ENCODE measurements at places on chromosomes 7 and 10.

DNA sequence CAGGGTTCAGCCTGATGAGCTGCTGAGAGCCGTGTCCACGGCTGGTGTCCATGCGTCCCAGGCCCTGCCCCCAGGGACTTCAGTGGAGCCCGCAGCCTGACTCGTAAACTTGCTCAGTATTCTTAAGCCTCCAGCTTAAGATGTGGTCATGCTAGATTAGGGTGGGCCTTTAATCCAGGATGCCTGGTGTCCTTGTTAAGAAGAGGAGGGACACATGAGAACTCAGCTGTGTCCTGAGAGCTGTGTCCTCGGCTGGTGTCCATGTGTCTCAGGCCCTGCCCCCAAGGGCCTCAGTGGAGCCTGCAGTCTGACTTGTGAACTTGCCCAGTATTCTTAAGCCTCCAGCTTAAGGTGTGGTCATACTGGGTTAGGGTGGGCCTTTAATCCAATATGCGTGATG, 23.0 kb downstream of the DOCK1 start:
- DNase-seq, result no peak

- DNase-seq, result no peak
These were observed 194.4 kb downstream of the NSUN6 start for GRCh38 chr10:18456984-18457383.

DNA sequence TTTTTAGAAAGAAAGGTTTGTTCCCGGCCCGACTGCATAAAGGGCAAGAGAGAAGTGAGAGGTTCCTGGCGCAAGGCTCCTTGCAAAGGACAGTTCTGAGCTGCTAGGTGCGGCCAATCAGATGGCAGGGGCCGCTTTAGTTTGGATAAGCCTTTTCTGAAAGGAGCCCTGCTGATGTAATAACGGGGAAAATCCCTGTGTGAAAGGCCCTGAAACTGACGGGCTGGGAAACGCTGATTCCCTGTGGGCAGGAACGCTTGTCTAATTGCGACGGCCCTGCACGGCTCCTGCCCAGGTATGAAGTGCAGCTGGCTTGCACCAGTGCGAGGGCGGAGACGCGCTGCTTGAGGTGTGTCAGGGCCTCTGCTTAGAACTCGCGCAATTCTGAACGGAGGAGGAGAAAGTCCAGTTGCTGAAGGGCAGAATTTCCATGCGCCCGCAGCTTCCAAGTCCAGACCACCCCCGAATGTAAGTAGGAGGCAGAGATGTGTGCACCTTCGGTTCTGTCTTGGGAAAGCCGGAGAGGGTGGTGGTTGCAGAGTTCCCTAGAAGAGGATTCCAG, 30.5 kb downstream of the TACC2 start:
- no peak for DNase-seq

GRCh38 chr10:50991456-50992355, 82.6 kb upstream of the PRKG1 start:
- no peak for DNase-seq
